H1 (cell line): ENCODE measurements at places on chromosomes 5 and 9. TPM values are rescaled to one million over a fixed set of nuclear protein-coding genes. Genes with fewer than 3 reads are reported as not detected.

TSSK1B gene
- 0.05 and 0.08 TPM in 2 replicates for polyA plus RNA-seq

RXFP3 gene
- 0.13 TPM in 1 of 2 replicates, not detected in the other for polyA plus RNA-seq

SHISAL2B gene
- polyA plus RNA-seq: 12.4 and 14.2 TPM in 2 replicates

GNAQ gene
- polyA plus RNA-seq: 16.4 and 22.8 TPM in 2 replicates

ARL14EPL gene
- not detected in 2 replicates for polyA plus RNA-seq

DMGDH gene
- polyA plus RNA-seq: 0.15 and 0.31 TPM in 2 replicates

LCN9 gene
- 2.3 and 2.6 TPM in 2 replicates for polyA plus RNA-seq

ATP10B gene
- polyA plus RNA-seq: 0.06 TPM in 2 replicates

SERINC5 gene
- polyA plus RNA-seq: 27.2 and 32.2 TPM in 2 replicates

PCDHGA9 gene
- 0.61 and 0.79 TPM in 2 replicates for polyA plus RNA-seq

STKLD1 gene
- 0.26 and 0.55 TPM in 2 replicates for polyA plus RNA-seq

COMMD10 gene
- 7.8 and 16.5 TPM in 2 replicates for polyA plus RNA-seq

DNM1 gene
- 34.3 and 55.4 TPM in 2 replicates for polyA plus RNA-seq

SOX30 gene
- 0.24 and 0.35 TPM in 2 replicates for polyA plus RNA-seq

PCDHGA6 gene
- polyA plus RNA-seq: 2.0 TPM in 2 replicates

BTNL9 gene
- polyA plus RNA-seq: 0.23 and 0.46 TPM in 2 replicates
